ENCODE measurements at places on chromosomes 5 and 9.

DNA sequence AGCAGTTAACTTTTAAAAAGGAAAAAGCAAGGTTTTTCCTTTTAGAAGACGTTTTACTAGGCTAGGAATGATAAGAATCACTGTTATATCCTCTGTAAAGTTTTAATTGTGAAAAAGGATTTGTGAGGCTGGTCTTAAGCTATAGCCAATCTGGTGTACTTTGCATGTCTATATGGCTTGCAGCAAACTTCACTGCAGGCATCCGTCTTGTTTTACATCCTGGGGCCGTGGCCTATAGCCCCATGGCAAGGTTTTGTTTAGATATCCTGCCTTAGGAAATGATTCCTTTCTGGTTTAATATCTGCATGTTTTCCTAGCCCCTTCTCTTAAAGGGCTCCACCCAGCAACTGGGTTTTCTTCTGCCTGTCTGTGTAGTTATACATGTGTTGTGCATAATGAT is 272.8 kb downstream of the ICE1 start:
- no peak for DNase-seq

- DNase-seq: no peak
These were observed 210.9 kb downstream of the C9orf152 start for GRCh38 chr9:109996936-109997580.

- DNase-seq: no peak
These were observed 120.8 kb upstream of the ZNF608 start for GRCh38 chr5:124867137-124867704.

GRCh38 chr9:70561786-70562395 is 147.4 kb upstream of the KLF9 start:
- no peak for DNase-seq

DNA sequence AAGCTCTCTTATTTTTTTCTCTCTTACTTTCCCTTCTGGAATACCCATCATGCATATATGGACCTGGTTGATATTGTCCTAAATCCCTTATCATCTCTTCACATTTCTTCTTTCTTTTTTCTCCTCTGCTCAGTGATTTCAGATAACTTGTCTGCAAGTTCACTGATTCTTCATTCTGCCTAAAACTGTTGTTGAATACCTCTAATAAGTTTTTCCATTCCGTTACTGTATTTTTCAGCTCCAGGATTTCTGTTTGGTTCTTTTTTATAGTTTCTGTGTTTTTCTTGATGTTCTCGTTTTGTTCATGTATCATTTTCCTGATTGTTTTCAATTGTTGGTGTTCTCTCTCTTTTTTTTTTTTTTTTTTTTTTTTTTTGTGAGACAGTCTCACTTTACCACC is 203.7 kb downstream of the COMMD10 start:
- DNase-seq: no peak

DNA sequence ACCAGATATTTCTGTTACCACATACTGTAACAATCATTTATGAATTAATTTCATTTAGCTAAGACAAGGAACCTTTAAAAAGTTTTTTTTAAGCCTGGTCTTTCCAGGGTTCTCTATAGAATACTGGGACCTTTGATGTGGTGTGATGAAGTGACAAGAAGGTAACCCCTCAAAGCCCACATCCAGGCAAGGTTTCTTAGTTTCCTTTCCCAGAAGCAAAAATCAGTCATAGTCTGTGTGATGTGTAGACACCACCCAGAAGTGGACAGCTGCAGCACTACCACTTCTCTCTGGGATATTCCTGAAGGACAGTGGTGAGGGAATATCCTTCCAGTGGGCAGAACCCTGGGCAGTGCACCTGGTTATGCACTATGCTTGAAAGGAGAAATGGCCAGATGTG is 115.6 kb downstream of the TTC39B start:
- no peak for DNase-seq

DNA sequence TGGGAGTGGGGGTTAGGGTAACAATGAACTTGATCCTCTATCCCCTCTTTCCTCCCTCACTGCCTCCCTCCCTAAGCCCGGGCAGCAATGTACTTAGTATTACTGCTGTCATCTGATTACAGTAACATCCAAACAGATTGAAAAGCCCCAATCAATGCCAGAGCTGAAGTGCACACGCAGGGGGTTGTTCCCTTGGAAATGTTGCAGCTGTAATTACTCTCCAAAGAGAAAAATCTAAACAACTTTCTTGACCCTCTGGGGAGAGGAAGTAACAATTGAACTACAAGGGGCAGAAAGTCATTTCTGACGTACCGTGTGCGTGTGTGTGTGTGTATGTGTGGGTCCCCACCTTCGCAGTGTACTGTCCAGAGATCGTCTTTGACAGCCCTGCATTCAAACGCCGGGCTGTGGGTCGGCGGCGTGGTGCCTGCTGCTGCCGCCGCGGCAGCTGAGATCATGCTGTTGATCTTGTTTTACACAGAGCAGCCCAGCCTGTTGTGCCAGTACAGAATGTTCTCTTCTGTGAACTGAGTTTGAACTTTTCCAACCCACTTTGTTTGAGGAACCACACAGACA is 66.0 kb upstream of the KLF9 start:
- no peak for DNase-seq

DNA sequence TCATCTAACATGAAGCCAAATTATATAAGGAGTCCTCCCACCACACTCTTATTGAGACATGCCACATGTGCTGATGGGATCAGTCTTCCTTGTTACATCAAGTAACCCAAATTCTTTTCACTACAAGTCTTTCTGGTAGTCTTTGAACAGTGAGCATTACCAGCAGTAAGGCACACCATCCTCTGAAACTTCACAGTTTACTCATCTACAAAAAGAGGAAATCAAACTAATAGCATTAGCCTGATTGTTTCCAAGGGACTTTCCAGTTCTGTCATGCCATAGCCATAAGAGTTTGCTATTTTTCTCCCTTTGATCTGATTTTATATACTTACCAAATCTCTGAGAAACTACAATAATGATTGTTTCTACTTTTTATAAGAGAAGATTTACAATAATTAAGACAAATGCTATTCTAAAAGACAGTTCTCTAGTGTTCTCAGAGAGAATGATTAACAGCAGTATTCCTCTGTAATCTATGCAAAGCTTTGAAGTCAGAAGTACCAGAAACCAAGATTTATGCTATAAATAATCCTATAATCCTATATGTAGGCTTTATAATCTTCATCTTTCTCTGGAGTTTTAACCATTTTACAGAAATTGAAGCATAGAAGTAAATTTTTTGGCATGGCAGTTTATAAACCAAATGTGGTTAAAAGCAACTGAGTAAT is 166.2 kb upstream of the ACO1 start:
- DNase-seq: no peak

DNA sequence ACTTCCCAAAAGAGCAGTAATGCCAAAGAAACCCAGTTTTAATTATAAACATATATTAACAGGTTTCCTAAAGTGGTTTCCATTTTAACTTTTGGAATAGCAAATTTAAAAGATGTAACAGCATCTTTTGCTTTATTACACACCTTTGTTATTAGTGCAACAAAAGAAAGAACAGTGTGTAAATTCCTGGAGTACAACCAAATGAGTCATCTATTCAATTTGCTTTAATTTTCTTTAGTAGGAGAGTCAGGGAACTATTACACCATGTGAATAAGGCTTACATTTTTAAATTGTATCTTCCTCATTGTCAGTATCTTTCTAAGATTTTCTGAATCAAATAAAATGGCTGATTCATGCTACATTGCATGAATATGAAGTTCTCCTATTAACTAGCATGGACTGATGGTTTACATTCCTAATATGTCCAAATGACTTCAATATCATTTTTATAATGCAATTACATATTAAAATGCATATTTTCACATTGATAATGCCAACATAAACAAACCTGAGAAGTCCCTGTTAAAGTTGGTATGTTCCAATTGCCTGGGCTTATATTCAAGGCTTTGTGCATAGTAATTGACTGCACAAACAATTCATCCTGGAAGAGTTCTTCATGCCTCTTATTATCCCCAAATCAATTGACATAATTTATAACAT is 22.5 kb downstream of the EDIL3 start:
- DNase-seq: no peak

DNA sequence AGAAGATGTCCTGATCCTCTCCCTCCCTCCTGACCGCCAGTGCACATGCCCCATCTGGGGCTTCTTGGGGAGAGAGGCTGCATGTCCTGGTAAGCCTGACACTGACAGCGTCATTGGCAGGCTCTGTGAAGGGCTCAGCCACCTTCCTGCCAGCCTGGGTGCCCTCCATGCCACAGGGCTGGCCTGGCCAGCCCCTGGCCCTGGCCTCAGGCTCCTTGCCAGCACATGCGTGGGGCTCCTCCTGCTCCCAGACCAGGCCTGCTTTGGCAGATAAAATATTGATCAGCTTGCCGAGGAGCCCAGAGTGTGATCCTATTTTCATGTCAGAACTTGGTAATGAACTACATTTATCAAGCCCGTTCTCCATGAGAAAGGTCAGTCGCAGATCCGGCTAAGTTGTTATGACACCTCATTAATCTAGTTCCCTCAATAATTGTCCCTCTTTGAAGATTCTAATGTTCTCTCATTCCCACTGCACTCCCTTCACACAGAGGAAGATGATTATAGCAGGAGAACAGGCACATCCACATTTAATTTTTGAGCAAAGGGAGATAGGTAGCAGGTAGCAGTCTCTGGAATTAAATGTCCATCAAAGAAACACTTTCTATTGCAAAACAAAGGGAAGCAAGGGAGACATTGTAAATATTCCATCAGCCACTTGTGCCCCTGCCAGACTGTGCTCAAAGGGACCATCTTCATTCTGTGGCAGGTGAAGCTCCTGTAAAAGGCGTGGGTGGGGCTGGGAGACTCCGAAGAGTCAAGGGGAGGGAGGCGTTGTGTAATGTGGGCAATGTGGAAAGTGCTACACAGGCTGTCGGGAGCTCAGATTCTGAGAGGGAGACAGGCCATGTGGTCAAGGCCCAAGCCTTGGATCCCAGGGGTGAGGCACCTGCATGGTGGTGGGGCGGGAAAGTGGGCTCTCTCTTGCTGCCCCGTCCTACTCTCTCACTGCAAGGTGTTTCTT is 272.0 kb downstream of the HSPA4 start:
- no peak for DNase-seq

GRCh38 chr9:120536094-120536493 is 43.9 kb downstream of the CDK5RAP2 start:
- no peak for DNase-seq

GRCh38 chr5:149707097-149707496 is 23.0 kb upstream of the PPARGC1B start:
- DNase-seq: no peak

DNA sequence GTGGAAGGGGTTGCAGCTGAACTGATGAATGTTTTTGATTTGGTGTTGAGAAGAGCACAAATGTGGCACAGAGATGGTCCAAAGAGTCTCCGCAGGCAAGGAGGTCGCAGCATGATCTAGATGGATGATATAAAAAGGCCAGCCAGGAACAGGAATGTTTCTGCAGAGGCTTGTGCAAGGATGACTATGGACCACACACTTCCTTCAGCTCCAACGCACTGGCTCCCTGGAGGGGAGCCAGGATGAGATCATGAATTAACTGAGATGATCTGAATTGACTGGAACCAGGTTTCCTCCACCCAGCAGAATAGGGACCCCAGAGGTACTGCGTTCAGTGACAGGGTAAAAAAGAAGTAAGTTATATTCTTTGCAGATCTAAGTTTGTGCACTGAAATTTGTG is 89.0 kb downstream of the ARSB start:
- DNase-seq: no peak

DNA sequence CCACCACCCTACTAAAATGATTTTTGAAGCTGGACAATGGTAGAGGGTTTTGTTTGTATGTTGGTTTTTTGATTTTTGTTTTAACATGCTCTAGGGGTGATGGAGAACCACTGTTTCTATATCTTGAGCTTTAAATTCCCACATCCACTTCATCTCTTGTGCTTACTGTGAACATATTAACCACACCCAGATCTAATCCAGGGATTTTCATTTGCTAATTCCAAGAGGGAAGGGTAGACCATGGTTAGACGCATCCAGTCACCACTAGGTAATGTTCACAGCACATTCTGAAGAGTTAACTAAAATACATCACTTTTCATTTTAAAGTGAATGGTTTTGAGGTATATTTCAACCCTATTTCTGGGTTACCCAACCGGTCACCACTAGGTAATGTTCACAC is 36.5 kb upstream of the IQGAP2 start:
- no peak for DNase-seq

GRCh38 chr9:78130853-78131252 is 99.2 kb upstream of the GNAQ start:
- no peak for DNase-seq

DNA sequence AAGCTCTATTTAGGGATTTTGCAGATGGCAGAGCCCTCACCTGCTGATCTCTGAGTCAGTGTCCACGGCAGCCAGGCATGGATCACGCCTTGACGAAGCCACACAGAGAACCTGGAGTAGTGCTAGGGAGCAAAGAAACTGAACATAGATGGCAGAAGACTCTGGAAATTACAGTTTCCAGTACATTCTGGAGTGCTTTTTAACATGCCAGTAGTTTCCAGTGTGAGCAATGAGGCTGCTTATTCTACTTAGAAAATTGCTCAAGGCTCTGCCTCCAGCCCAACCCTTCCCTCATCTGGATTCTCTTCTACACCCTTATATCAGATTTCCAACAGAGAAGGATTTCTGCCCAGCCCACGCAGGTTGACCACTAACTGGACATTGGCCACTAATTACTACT is 203.3 kb downstream of the ADAMTS12 start:
- no peak for DNase-seq

DNA sequence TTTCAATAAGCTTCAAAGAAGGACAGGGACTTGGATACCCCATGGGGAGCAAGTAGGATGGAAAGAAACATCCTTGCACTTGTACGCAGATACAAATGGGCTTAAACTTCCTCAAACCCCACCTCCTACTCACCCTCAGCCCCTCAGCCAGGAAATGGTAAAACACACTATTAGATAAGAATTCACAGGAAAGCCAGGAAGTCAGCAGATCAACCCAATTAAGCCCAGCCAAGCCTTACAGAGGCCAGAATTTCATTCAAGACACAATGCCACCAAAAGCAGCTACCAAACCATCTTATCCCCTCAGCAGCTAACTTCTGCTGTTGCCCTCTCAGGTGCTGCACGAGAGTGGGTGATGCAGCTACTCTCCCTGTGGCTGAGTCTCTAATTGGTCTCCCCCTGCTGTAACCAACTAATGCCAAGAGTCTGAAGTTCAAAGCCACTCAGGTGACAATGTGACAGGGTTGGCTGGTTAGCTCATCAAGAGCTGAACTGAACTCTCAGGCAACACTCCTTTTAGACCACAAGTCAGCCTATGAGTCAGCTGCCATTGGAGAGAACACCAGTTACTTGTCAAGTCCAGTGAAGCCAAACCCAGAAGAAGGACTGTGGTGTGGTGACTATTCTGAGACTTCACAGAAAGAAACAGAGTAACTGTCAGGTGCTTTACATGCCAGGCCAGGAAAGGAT is 201.9 kb downstream of the ZNF608 start:
- no peak for DNase-seq
